ENCODE measurements at places on chromosomes 7 and 10.
A peak's percentile ranks its signal among the peaks of the same experiment; 100 is the strongest.

DNA sequence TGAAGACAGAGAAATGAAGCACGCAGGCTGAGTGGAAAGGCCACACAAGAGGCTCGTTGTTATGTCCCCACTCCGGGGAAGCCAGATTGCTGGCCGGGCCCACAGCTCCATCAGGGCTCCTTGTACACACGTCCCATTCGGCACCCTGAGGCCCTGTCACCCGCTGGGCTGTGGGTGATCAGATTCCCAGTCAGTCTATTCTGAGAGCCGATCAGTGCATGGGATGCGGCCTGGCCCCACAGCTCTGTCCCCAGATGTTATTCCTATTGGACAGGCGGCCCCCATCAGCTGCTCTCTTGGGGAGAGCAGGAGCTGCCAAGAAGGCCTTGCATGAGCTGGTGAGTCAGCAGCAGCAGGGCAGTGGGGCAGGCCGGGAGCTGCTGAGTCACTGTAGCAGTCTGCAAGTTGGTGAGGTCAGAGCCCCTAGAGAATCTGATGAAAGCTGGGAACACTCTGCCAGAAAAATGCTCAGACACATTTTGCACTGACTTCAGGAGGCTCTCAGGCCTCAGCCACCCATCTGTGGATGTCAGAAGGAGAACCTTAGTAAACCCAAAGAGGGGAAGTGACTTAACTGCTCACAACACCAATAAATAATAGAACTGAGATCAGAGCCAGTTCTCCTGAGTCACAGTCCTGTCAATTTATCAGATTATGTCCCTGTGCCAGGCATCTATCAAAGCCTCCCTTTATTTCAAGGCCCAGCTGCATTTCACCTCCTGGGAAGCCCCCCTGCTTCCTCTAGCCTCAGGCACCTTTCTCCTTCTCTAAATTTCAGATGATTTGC, 9.4 kb upstream of the PSAP start:
- no peaks in the 10 kb centered on the region for H3K36me3 ChIP-seq
- no peaks in the 10 kb centered on the region for H3K27me3 ChIP-seq
- H3K4me1 ChIP-seq: peaks cover 54% of the 10 kb centered on the region
- peak overlapping the region; percentile 19 for H3K4me3 ChIP-seq
- peak; percentile 95 for DNase-seq

- no peak for DNase-seq
- H3K4me3 ChIP-seq: no peak overlapping the region
- no peaks in the 10 kb centered on the region for H3K36me3 ChIP-seq
- no peaks in the 10 kb centered on the region for H3K27me3 ChIP-seq
- no peak overlapping the region for H3K27ac ChIP-seq
- no peaks in the 10 kb centered on the region for H3K4me1 ChIP-seq
Measured at GRCh38 chr7:54166419-54166818, 375.8 kb upstream of the VSTM2A start.

GRCh38 chr7:134761266-134761665, 18.2 kb upstream of the CALD1 start:
- H3K4me3 ChIP-seq: no peak overlapping the region
- H3K27ac ChIP-seq: no peak overlapping the region
- no peaks in the 10 kb centered on the region for H3K36me3 ChIP-seq
- no peaks in the 10 kb centered on the region for H3K27me3 ChIP-seq
- no peaks in the 10 kb centered on the region for H3K4me1 ChIP-seq

GRCh38 chr7:131652934-131653333, 96.5 kb upstream of the PODXL start:
- no peak for DNase-seq
- no peak overlapping the region for H3K4me3 ChIP-seq
- H3K4me1 ChIP-seq: no peaks in the 10 kb centered on the region
- H3K27ac ChIP-seq: no peak overlapping the region

GRCh38 chr7:21077602-21078001, 290.9 kb upstream of the SP8 start:
- no peak for DNase-seq
- H3K36me3 ChIP-seq: no peaks in the 10 kb centered on the region

DNA sequence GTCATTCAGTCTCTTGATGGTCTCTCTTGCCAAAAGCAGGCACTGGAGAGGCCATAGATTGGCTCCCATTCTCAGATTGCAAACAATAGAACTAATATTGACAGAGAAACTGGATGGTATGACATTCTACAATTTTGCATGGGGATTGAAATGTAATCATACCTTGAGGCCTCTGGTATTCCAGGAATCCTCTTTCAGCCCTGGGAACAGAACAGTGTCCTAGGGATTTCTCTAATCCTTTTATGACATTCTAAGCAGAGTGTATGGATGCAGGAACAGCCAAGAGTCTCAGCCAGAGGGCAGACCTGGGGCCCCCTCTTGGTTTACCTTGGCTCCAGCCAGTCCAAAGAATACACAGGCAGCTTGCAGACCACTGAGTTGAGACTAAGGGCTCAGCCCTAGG, 206.4 kb downstream of the KCNMA1 start:
- no peak overlapping the region for H3K4me3 ChIP-seq
- DNase-seq: no peak
- H3K36me3 ChIP-seq: no peaks in the 10 kb centered on the region
- H3K4me1 ChIP-seq: no peaks in the 10 kb centered on the region
- no peak overlapping the region for H3K27ac ChIP-seq

DNA sequence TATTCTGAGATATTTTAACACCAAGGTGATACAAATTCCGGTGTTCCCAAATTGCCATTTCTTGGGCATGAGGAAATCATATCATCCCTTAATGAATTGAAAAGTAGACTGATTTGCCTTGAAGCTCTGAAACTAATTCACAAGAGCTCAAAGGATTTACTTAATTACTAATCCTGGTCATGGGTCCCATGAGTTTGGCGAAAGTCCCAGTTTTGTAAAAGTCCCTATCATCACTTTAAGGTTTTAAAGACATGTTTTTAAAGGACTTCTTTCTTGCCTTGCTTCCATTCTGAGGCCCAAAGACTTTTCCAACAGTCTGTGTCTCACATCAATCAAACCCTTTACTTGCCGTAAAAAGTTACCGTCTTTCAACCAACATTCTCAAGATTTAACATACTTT, 377.9 kb downstream of the DNAJB9 start:
- H3K4me1 ChIP-seq: no peaks in the 10 kb centered on the region
- DNase-seq: no peak
- H3K36me3 ChIP-seq: no peaks in the 10 kb centered on the region

- no peaks in the 10 kb centered on the region for H3K4me1 ChIP-seq
- H3K4me3 ChIP-seq: no peak overlapping the region
- no peaks in the 10 kb centered on the region for H3K27me3 ChIP-seq
- H3K36me3 ChIP-seq: no peaks in the 10 kb centered on the region
- DNase-seq: no peak
Measured at GRCh38 chr7:46035166-46035565, 114.1 kb upstream of the IGFBP3 start.

- no peak overlapping the region for H3K4me3 ChIP-seq
- no peaks in the 10 kb centered on the region for H3K27me3 ChIP-seq
- DNase-seq: no peak
- no peaks in the 10 kb centered on the region for H3K36me3 ChIP-seq
- H3K27ac ChIP-seq: no peak overlapping the region
Measured at GRCh38 chr7:4837803-4838625, 23.8 kb downstream of the PAPOLB start.

DNA sequence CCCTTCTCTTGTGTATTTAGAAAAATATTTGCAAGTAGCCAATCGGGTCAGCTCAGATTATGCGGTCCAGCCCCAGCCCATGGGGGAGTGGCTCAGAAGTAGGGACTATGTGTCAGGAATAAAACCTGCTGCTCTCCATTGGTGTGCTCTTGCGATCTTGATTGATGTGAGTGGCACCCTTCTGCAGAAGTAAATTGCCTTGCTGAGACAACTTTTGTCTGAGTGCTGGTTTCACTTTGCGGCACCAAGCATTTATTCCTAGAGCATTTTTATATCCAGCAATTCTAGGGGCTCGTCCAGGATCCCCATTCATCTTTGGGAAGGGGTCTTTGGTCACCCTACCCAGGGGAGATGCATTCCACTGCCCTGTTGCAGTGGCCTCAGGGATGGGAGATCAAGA, 26.1 kb upstream of the FAM221A start:
- H3K4me3 ChIP-seq: peak overlapping the region; percentile 4
- no peak overlapping the region for H3K27ac ChIP-seq
- no peaks in the 10 kb centered on the region for H3K36me3 ChIP-seq
- no peaks in the 10 kb centered on the region for H3K27me3 ChIP-seq

DNA sequence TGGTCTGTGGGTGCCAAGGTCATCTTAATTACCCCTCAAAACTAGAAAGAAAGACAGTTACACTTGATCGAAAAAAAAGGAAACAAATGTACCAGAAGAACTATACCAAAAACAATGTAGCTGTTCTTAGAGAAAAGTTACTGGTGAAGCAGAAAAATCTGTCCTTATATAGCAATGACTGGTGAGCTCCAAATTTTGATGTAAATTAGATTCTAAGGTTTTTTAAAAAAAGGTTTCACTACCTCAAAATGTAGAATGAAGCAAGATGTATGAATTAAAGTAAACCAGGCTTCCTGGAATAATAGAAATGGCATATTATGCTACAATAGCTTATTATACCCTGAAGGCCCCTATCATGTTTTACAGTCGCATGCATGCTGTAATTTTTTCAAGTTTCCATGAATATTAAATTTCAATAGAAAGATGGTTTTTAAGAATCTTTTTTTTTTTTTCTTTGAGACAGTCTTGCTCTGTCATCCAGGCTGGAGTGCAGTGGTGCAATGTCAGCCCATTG, 28.4 kb upstream of the FKBP9 start:
- H3K27me3 ChIP-seq: no peaks in the 10 kb centered on the region
- no peak for DNase-seq
- H3K4me1 ChIP-seq: no peaks in the 10 kb centered on the region

GRCh38 chr7:107712896-107713295, 31.0 kb upstream of the CBLL1 start:
- no peak overlapping the region for H3K4me3 ChIP-seq
- no peaks in the 10 kb centered on the region for H3K27me3 ChIP-seq
- H3K36me3 ChIP-seq: no peaks in the 10 kb centered on the region
- DNase-seq: no peak
- no peak overlapping the region for H3K27ac ChIP-seq
- no peaks in the 10 kb centered on the region for H3K4me1 ChIP-seq

GRCh38 chr7:140358412-140359051, 39.8 kb downstream of the SLC37A3 start:
- H3K27ac ChIP-seq: no peak overlapping the region
- H3K36me3 ChIP-seq: peaks cover 26% of the 10 kb centered on the region
- H3K4me1 ChIP-seq: peaks cover 19% of the 10 kb centered on the region
- H3K27me3 ChIP-seq: no peaks in the 10 kb centered on the region
- peak; percentile 50 for DNase-seq

DNA sequence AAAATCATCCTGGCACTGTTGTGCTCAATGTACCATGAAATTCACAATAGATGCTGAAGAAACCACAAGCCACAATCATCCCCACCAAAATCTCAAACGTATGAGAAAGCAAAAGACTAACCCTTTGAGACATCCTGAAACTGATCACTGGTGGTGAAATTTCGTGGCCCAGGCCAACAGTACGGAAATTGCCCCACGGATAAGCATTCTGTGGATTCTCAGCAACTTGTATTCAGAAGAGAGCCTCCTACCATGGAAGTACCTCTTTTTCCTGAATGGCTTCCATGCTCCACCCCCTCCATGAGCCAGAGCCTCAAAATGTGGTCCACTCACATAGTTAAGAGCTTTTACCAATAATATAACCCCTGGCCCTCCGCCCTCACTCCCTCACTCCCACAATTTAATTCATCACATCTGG, 163.9 kb upstream of the AUTS2 start:
- no peak overlapping the region for H3K27ac ChIP-seq
- no peak for DNase-seq
- H3K27me3 ChIP-seq: no peaks in the 10 kb centered on the region
- no peaks in the 10 kb centered on the region for H3K36me3 ChIP-seq

- no peak overlapping the region for H3K27ac ChIP-seq
- no peak for DNase-seq
- no peaks in the 10 kb centered on the region for H3K27me3 ChIP-seq
- no peaks in the 10 kb centered on the region for H3K4me1 ChIP-seq
- no peak overlapping the region for H3K4me3 ChIP-seq
- H3K36me3 ChIP-seq: no peaks in the 10 kb centered on the region
Measured at GRCh38 chr7:34087892-34088891, 182.9 kb downstream of the BMPER start.

- peaks cover 25% of the 10 kb centered on the region for H3K4me1 ChIP-seq
- no peak for DNase-seq
- H3K36me3 ChIP-seq: no peaks in the 10 kb centered on the region
Measured at GRCh38 chr7:117793521-117793920, 79.7 kb downstream of the CTTNBP2 start.

DNA sequence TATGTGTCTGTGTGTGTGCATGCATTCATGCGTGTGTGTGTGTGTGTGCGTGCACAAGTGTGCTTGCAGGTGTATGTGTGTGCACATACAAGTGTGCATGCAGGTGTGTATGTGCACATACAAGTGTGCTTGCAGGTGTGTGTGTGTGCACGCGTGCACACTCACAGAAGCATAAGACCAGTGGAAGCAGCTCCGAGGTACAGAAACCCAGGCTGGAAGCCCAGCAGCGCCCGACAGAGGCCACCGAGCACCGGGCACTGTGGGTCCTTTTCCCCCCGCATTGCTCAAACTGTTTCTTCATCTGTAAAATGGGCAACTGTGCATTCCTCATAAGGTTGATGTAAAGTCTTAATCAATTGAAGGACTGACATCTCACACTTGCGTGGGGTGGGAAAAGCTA, 243.3 kb upstream of the TCERG1L start:
- no peak overlapping the region for H3K27ac ChIP-seq
- DNase-seq: no peak
- H3K27me3 ChIP-seq: no peaks in the 10 kb centered on the region
- no peak overlapping the region for H3K4me3 ChIP-seq
- no peaks in the 10 kb centered on the region for H3K4me1 ChIP-seq

GRCh38 chr7:149422162-149422913, 38.5 kb downstream of the ZNF777 start:
- DNase-seq: peak; percentile 67
- peaks cover 20% of the 10 kb centered on the region for H3K4me1 ChIP-seq
- H3K36me3 ChIP-seq: no peaks in the 10 kb centered on the region
- H3K27ac ChIP-seq: no peak overlapping the region
- peaks cover 15% of the 10 kb centered on the region for H3K27me3 ChIP-seq

DNA sequence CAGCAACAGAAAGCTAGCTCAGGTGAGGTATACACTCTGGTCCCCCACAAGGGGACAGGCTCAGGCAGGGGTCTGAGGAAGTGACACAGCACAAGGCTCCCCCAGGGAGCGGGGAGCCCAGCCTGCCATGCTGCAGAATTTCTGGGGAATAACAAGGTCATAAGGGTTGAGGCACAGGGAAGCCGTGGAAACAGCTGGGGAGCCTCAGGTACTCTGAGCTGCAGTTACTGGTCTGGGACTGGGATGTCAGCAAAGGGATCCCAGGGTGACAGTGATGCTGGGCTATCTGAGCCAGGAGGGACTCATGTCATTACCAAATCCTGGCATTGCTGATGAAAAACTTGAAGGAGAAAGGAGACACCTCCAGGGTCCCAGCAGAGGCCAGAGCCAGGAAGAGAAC, 64.4 kb upstream of the NANOS1 start:
- no peak overlapping the region for H3K27ac ChIP-seq
- H3K27me3 ChIP-seq: no peaks in the 10 kb centered on the region
- H3K4me3 ChIP-seq: no peak overlapping the region

- H3K36me3 ChIP-seq: no peaks in the 10 kb centered on the region
- H3K4me1 ChIP-seq: peaks cover 25% of the 10 kb centered on the region
- peak; percentile 24 for DNase-seq
- H3K27me3 ChIP-seq: no peaks in the 10 kb centered on the region
- no peak overlapping the region for H3K27ac ChIP-seq
Measured at GRCh38 chr10:71272056-71272771, 46.8 kb upstream of the SLC29A3 start.

- no peaks in the 10 kb centered on the region for H3K4me1 ChIP-seq
- no peak for DNase-seq
- no peak overlapping the region for H3K4me3 ChIP-seq
- H3K27ac ChIP-seq: no peak overlapping the region
- H3K27me3 ChIP-seq: no peaks in the 10 kb centered on the region
- H3K36me3 ChIP-seq: no peaks in the 10 kb centered on the region
Measured at GRCh38 chr10:60430017-60430416, 40.3 kb upstream of the ANK3 start.
